ENCODE measurements at places on chromosomes 4 and X. TPM values are rescaled to one million over a fixed set of nuclear protein-coding genes. Genes with fewer than 3 reads are reported as not detected.
A peak's percentile ranks its signal among the peaks of the same experiment; 100 is the strongest.

- no peak for DNase-seq
Observed at GRCh38 chr4:20086799-20087521, 164.7 kb upstream of the SLIT2 start.

DNA sequence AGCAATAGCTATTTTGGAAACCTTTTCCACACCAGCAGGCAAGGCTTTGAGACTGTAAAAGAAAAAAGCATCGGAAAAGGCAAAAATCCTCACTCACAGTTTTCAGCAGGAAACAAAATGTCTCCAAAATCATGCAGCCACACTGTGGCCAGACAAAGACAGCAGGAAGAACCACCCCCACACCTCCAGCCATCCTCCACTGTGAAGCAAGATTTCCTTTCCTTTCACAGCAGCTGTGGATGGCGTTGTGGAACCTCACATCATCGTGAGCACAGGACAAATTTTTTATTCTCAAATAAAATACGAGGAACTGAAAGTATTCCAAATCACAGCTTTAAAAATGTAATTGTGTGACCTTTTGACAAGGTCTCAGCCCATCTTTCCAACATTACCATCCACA is 351.7 kb upstream of the NOCT start:
- DNase-seq, result no peak

- DNase-seq, result no peak
Observed at GRCh38 chr4:38943343-38943742, 75.7 kb downstream of the FAM114A1 start.

DNA sequence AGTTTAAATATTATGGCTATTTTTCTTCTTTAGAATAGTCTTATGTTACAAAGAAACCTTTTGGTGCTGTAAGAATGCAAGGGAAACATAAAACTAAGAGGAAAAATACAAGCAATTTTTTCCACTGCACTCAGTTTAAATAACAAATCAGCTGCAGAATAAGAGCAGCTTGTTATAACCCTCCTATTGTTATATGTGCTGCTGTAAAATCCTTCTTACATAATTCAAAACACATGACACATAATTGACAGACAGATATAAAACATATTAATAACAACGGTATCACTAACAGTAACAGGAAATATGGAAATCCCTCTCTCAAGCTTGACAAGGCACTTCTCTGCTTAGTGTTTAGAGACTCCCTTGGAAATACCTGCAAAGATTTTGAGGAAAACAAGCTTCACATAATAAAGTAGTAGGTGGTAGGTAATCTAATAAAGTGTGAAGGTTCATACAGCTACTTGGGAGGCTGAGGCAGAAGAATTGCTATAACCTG is 385.3 kb upstream of the HS3ST1 start:
- no peak for DNase-seq

- no peak for DNase-seq
Observed at GRCh38 chr4:184376126-184376838, 98.1 kb downstream of the IRF2 start.

GRCh38 chrX:36334572-36334971 is 415.0 kb downstream of the CFAP47 start:
- DNase-seq, result peak; percentile 1

GRCh38 chr4:86999136-86999643 is 64.4 kb downstream of the AFF1 start:
- no peak for DNase-seq

GRCh38 chr4:163544407-163545038 is 50.0 kb downstream of the TMA16 start:
- no peak for DNase-seq

GRCh38 chr4:185657183-185657582 is 121.9 kb upstream of the PDLIM3 start:
- no peak for DNase-seq

DNA sequence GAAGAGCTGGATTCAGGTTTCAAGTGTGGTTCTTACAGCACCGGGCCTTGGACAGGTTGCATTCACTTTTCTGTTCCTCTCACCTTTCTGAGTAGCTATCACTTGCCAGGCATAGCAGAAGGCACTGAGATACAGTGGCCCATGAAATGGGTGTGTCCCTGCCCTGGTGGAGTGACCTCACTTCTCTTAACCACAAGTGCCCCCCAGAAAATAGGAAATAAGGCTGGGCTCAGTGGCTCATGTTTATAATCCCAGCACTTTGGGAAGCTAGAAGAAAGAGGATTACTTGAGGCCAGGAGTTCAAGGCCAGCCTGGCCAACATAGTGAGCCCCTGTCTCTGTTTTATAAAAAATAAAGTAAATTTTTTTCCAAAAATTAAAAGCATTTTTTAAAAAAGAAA is 101.7 kb upstream of the KIT start:
- DNase-seq, result no peak

GRCh38 chr4:6716018-6716911 is at the start of gene BLOC1S4:
Gene BLOC1S4 (plus strand): TSS chr4:6716174. CDS start chr4:6716210, 36 bp downstream.
- peak; percentile 81 for DNase-seq

DNA sequence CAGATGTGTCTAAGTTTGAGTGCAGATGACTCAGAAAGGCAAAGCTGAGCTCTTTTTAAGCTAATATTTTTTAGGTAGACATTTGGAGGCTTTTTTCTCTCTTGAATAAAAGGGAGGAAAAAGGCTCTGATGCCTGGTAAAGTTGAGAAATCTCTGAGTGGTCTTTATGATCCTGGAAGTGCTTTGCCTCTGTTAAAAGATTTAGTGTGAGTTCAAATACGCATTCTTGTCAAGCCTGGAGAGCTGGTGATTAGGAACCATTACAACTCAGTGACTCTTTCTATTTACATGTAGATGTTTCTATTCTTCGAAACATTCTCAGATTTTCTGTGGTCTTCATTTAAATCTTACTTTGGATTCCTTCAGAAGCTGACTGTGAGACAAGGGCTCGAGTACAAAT is 143.4 kb upstream of the MED14 start:
- no peak for DNase-seq

- no peak for DNase-seq
Observed at GRCh38 chr4:67465032-67465762, 80.1 kb downstream of the CENPC start.

DNA sequence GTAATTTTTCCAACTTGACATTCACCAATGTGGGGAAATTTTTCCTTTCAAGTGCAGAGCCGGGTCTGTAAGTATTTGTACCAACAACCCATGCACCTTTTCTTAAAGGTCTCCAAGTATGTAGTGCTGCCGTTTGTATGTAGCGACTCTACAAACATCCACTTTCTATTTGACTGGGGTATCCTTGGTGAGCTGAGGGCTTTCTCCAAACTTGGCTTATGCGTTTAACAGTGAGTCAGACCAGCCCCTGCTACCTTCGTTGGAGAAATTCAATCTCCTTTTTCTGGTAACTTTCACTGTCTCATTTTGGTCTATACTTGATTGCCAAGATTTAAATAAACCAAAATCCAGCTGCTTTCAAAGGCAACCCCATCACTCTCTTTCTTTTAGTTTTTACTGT is 34.9 kb downstream of the MGST2 start:
- DNase-seq, result no peak

DNA sequence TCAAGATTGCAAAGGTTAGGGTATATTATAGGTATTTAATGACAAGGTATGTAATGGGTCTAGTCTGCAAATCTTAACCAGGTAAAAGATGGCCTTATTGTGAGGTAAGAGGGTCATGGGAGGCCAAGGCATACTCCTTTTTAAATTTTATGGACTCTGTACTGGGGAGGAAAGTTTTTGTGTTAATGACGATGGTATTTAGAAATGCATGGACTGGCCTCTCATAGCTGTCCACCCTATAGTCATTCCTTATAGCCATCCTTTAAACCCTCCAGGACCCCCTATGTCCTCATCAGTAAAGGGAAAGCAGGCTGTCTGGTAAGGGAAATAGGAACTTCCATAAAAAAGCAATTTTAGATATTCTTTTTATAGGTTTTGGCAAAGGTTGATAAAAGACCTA is 1.5 kb downstream of the AIMP1 start:
- no peak for DNase-seq

GRCh38 chrX:65034668-65035445 is 58.6 kb upstream of the ZC4H2 start:
- DNase-seq, result peak; percentile 28

DNA sequence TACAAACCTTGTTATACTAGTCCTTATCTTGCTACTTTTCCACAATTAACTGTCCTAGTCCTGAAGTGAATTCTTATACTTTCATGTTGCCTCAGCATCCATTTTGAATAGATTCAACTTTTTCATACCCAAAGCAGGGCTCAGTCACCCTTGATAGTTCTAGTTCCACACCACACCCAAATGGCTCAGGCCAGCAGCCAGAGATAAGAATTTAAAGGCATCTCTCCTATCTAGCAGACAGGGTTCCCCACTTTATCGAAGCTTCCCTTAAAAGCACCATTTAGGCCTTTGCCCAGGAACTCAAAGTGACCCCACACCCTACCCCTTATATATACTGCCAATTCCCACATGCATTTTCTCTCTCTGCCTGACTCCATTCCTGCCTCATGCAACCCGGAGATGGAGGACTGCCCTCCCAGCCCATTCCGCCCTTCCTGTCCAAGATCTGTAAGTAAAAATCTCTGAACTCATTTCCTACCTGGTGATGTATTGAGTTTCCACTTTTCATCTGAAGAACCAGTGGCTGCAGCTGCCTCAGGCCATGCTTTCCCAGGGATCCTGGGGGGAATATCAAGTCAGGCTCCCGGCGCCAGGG is 63.7 kb upstream of the TXK start:
- DNase-seq, result no peak

DNA sequence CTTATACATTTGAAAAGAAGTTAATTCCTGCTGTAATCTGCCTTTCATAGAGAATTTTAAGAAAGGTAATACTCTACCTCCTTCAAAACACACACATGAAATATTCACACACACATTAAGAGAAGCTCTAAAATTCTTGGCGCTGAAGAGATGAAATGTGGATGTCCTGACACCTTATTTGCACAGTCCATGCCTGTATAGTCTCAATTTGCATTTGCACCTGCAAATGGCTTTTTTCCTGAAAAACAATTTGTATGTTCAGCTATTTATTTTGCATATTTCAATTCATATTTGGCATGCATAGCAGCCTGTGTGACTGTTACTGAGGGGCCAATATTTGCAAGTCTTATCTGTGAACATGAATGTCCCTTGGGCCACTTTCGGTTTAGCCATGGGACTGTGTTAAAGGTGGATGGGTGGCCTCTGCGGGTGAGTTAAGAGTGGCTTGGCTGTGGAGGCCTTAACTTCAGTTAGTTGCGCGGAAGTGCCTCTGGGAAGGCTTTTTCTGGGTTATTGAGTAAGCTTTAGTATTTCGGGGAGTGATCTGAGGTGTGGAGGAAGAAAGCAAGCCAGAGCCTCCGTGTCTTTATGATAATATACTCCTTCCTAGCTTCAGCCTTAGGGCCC is 443.3 kb upstream of the FAT1 start:
- no peak for DNase-seq

- no peak for DNase-seq
Observed at GRCh38 chrX:30643313-30643821, 9.9 kb upstream of the GK start.

- DNase-seq, result peak; percentile 96
Observed at GRCh38 chr4:80237992-80238391, 28.5 kb upstream of the FGF5 start.

DNA sequence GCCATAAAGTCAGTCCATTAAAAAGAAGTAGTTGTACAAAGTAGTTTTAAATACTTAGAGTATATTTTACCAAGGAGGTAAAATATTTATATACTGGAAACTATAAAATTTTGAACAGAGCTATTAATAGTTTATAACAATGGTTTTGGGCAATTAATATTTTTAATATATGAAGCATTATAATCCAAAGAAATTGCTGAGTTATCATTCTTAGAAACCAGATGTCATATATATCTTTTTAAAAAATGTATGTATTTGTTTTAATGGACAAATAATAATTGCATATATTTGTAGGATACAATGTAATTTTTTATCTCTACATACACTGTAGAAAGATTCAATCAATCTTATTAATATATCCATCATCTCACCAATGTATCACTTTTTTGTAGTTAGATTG is 207.8 kb downstream of the CXXC4 start:
- no peak for DNase-seq

DNA sequence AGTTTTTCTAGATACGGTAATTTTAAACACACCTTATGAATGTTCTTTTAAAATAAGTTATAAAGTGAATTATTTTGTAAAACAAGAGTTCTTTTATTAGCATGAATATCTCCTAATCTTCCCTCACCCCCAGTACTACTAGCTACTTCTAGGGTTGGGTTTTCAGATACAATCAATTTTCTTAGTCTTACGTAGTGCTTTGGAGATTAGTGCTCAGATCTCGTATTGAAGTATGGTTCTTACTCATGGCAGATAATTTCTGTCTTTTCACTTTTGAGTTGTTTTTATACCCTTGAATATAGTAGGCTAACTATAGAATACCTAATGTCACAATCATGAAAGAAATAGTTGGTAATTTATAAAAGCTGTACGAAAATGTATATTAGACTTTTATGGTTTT is 43.2 kb downstream of the CDKL5 start:
- DNase-seq, result no peak

GRCh38 chr4:85826060-85826678 is 351.2 kb downstream of the ARHGAP24 start:
- DNase-seq, result no peak

DNA sequence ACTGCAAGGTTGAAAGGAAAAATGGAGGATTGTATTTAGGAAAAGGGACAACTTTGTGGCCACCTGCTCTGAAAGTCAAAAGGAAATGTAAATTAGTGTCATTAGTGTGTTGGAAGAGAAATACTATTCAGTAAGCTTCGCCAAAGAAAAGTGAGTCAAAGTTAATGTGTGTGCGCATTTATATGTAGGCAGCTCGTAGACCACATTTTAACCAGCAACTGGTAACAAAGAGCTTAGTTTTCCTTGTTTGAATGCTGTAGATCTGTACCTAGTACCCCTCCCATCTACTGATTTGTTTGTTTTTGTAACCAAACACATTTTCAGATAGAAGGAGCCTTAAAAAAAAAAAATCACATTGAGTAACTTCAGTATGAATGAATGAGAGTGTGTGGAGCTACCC is 69.3 kb downstream of the GPAT3 start:
- DNase-seq, result no peak

GRCh38 chr4:112114452-112114851 is 30.8 kb upstream of the FAM241A start:
- no peak for DNase-seq

GRCh38 chr4:127188847-127189246 is 443.9 kb upstream of the INTU start:
- DNase-seq, result no peak

- DNase-seq, result no peak
Observed at GRCh38 chr4:105472871-105473323, 965 bp downstream of the PPA2 start.

GRCh38 chrX:46916273-46916672 is 4.1 kb downstream of the JADE3 start:
- DNase-seq, result no peak

The ODAM gene
- not detected for polyA plus RNA-seq

The PDE6B gene
- 0.34 TPM for polyA plus RNA-seq

The CXorf65 gene
- polyA plus RNA-seq, result not detected

The GLOD5 gene
- not detected for polyA plus RNA-seq

The PAPSS1 gene
- 38.9 TPM for polyA plus RNA-seq

The AKAP4 gene
- not detected for polyA plus RNA-seq

The MXRA5 gene
- polyA plus RNA-seq, result 1.3 TPM

The PCYT1B gene
- 0.72 TPM for polyA plus RNA-seq

The MAD2L1 gene
- 51.6 TPM for polyA plus RNA-seq

The TMEM47 gene
- polyA plus RNA-seq, result 0.01 TPM

The CABS1 gene
- polyA plus RNA-seq, result not detected

The DGKK gene
- polyA plus RNA-seq, result not detected

The PLAC1 gene
- 6.0 TPM for polyA plus RNA-seq

The PROM1 gene
- not detected for polyA plus RNA-seq

The XAGE2 gene
- not detected for polyA plus RNA-seq

The LPAR4 gene
- not detected for polyA plus RNA-seq

The BMX gene
- not detected for polyA plus RNA-seq

The RBM46 gene
- not detected for polyA plus RNA-seq

The NXF3 gene
- polyA plus RNA-seq, result not detected

The RASL11B gene
- polyA plus RNA-seq, result 1.5 TPM

All from foreskin keratinocyte (primary cell).